ENCODE measurements at places on chromosomes 12 and 14.

GRCh38 chr14:68843471-68844209 lies 50.8 kb upstream of the ZFP36L1 start:
- no peaks in the 10 kb centered on the region for H3K4me1 ChIP-seq
- no peaks in the 10 kb centered on the region for H3K27me3 ChIP-seq
- no peaks in the 10 kb centered on the region for H3K36me3 ChIP-seq
- DNase-seq = peak; percentile 74
- no peak overlapping the region for H3K27ac ChIP-seq

DNA sequence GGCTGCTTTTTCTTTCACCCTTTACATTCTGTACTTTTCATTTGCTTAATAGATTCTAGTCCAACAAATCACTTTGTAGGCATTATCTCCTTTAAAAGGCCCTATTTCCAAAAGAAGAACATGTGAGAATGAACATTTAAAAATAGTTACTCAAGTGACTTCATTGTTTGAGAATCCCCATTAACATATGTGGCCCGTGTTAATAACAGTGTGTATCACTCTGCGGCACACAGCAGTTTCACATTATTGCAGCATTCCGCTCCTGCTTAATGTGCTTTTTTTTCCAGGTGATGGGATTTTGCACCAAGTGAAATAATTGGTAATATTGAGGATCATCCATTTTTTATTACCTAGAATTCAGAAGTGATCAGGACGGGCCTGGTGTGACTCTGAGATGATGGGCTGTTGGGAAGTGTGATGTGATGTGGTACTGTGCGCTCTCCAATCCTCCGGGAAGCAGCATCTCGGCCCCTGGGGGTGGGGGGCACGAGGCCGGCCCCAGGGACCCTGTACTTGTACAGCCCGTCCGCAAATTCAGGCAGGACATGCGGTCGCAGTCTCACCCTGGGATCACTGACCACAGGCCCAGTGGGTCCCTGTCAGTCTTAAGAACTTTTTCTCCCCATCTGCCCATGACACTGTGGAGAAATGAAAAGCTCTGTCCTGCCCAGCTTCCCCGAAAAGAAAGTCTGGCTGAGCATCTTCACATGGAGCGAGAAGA lies 32.9 kb downstream of the SLC15A4 start:
- H3K4me3 ChIP-seq = no peak overlapping the region
- no peaks in the 10 kb centered on the region for H3K4me1 ChIP-seq
- no peaks in the 10 kb centered on the region for H3K27me3 ChIP-seq

DNA sequence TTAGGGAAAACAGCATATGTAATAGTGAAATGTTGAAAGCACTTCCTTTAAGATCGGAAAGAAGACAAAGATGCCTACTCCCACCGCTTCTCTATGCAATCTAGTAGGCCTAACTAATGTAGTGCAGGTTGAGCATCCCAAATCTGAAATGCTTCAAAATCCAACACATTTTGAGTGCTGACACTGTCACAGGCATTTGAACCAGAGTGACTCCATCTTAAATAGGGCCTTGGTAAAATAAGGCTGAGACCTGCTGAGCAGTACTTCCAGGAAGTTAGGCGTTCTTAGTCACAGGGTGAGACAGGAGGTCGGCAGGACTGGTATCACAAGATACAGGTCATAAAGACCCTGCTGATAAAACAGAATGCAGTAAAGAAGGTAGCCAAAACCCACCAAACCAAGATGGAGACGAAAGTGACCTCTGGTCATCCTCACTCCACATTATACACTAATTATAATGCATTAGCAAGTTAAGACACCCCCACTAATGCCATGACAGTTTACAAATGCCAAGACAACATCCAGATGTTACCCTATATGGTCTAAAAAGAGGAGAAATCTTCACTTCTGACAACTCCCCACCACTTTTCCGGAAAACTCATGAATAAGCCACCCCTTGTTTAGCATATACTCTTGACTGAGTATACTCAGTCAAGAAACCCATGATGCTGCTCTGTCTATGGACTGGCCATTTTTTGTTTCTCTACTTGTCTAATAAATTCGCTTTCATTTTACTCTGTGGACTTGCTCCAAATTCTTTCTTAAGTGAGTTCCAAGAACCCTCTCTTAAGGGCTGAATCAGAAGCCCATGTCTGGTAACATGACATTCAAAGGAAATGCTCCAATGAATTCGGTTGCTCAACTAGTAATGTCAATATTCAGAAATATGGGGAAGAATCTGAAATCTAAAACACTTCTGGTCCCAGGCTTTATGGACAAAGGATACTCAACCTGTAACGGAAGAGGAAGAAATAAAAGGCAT lies 47.1 kb upstream of the MTERF2 start:
- no peak for DNase-seq
- peak overlapping the region; percentile 77 for H3K27ac ChIP-seq
- no peaks in the 10 kb centered on the region for H3K36me3 ChIP-seq
- peaks cover 56% of the 10 kb centered on the region for H3K4me1 ChIP-seq
- H3K27me3 ChIP-seq = no peaks in the 10 kb centered on the region

DNA sequence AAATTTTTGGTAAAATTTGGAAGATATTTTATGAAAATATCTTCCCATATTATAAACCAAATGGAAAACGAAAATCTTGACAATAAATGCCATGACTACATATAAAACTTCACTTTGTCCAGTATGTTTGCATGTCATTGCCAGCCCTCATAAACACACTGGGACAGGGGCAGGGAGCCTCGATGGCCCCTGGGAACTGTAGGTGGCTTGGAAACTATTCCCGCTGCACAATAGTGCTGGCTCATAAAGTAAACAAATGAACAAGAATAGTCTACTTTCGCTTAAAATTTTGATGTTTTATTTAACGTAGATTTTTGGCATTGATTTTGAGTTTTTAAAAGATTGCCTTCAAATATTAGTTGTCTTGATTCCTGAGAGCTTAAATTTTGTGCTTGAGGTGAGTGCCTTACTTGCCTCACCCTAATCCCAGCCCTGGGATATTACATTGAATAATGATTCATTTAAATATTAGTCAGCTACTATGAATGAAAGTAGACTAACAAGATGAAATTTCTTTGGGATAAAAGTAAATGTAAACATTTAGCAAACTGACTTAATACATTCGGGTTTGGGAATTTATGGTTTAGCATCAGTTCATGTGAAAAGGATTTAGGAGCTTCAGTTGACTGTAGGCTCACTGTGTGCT lies 74.0 kb upstream of the PKP2 start:
- H3K27ac ChIP-seq = no peak overlapping the region
- DNase-seq = no peak
- no peaks in the 10 kb centered on the region for H3K27me3 ChIP-seq
- no peak overlapping the region for H3K4me3 ChIP-seq
- H3K36me3 ChIP-seq = no peaks in the 10 kb centered on the region

DNA sequence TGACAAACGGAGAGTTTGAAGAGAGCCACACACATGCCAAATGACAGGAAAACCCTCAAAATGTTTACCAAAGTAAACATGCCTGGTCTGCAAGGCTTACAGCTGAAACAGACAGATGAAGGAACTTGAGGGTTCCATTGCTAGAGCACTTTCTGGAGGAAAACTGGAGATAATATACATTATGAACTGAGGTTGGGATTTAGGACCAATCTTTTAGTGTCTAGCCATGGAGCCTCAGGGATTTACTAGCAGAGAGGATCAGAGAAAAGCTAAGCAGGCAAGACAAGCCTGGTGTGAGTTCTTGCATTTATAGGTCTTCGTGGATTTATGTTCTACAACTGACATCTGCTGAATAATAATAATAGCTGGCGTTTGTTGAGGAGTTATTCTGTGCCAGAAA lies 205.3 kb downstream of the AEBP2 start:
- no peak overlapping the region for H3K27ac ChIP-seq
- no peaks in the 10 kb centered on the region for H3K4me1 ChIP-seq
- no peak overlapping the region for H3K4me3 ChIP-seq

- H3K4me1 ChIP-seq = peaks cover 19% of the 10 kb centered on the region
- H3K27ac ChIP-seq = no peak overlapping the region
- no peak overlapping the region for H3K4me3 ChIP-seq
- H3K36me3 ChIP-seq = no peaks in the 10 kb centered on the region
- H3K27me3 ChIP-seq = no peaks in the 10 kb centered on the region
- no peak for DNase-seq
Observed at GRCh38 chr14:68961781-68962584, 17.1 kb downstream of the ACTN1 start.

DNA sequence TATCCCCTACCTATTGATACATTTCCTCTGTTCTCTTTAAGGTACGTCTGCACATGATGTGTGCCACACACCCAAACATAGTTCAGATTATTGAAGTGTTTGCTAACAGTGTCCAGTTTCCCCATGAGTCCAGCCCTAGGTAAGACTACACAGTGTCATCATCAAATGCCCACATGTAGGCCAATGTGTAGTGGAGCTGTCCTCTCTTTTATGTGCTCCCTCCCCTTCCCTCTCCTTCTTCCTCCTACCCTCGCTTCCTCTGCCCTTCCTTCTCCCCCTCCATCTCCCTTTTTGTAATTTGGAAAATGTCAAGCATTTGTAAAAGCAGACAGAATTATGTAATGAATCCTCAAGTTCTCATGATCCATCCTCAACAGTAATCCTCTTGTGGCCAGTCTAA lies 25.5 kb downstream of the MAPKAPK5 start:
- H3K4me3 ChIP-seq = no peak overlapping the region
- H3K4me1 ChIP-seq = no peaks in the 10 kb centered on the region
- no peaks in the 10 kb centered on the region for H3K27me3 ChIP-seq
- no peak overlapping the region for H3K27ac ChIP-seq
- DNase-seq = no peak
- H3K36me3 ChIP-seq = peaks cover 44% of the 10 kb centered on the region

DNA sequence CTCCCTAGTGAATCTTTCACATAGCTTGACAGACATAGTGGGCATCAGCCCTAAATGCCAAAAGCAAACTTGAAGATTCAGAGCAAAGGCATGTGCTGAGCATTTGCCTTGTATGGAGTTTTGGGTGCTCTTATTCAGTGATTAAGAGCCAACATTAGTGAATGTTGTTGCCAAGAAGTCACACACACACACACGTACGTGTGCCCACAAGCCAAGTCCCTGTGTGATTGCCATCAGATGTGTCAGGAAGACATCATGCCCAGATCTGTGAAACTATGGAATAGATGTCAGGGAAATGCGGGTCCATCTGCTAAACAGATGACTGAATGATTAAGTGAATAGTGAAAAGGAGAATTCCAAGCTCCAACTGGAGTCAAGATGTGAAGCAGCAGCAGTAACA lies 149.0 kb downstream of the AKAP6 start:
- no peaks in the 10 kb centered on the region for H3K27me3 ChIP-seq
- H3K36me3 ChIP-seq = no peaks in the 10 kb centered on the region
- no peak overlapping the region for H3K27ac ChIP-seq

- H3K4me3 ChIP-seq = no peak overlapping the region
- H3K27me3 ChIP-seq = no peaks in the 10 kb centered on the region
- no peaks in the 10 kb centered on the region for H3K4me1 ChIP-seq
Observed at GRCh38 chr12:39846304-39846703, 226.7 kb upstream of the ABCD2 start.

- no peak overlapping the region for H3K4me3 ChIP-seq
- DNase-seq = no peak
- no peaks in the 10 kb centered on the region for H3K4me1 ChIP-seq
- H3K36me3 ChIP-seq = no peaks in the 10 kb centered on the region
- no peak overlapping the region for H3K27ac ChIP-seq
- H3K27me3 ChIP-seq = no peaks in the 10 kb centered on the region
Observed at GRCh38 chr12:522692-523378, 63.1 kb downstream of the B4GALNT3 start.

GRCh38 chr12:130988261-130988660 lies 34.6 kb downstream of the ADGRD1 start:
- no peaks in the 10 kb centered on the region for H3K27me3 ChIP-seq
- no peak overlapping the region for H3K4me3 ChIP-seq
- H3K4me1 ChIP-seq = peaks cover 26% of the 10 kb centered on the region
- no peaks in the 10 kb centered on the region for H3K36me3 ChIP-seq

DNA sequence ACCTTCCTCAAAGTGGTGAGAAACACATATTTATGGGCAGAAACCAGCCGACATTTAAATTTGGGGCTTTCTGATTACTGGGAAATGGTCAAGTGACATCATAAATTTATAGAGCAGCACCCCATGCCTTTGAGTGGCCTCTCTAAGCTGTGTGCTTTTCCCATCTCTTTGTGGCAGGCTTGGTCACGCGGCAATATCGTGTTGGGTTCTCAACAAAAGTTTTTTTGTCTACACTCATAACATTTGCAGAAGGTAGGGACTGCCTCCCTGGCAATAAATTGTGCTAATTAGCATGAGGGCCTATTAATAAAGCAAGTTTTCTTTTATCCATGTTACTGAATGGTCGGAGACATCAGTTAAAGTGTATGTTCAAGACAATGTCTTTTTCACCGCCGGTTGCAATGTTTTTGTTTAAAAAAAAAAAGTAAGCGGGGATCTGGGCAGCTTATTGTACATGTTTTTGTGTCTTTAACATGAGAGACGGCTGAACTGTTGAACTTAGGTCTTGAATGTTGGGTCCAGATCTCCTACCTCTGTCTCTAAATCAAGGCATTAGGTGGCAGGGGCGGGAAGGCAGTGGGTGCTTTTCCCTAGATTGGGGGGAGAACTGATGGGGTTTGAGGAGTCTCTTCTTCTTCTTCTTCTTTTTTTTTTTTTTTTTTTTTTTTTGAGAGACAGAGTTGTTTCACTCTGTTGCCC lies 193.3 kb downstream of the PHETA1 start:
- no peaks in the 10 kb centered on the region for H3K27me3 ChIP-seq
- H3K4me1 ChIP-seq = no peaks in the 10 kb centered on the region
- no peak overlapping the region for H3K4me3 ChIP-seq
- no peaks in the 10 kb centered on the region for H3K36me3 ChIP-seq
- no peak for DNase-seq
- H3K27ac ChIP-seq = no peak overlapping the region

- H3K4me3 ChIP-seq = no peak overlapping the region
- no peak overlapping the region for H3K27ac ChIP-seq
- DNase-seq = no peak
- H3K36me3 ChIP-seq = no peaks in the 10 kb centered on the region
- no peaks in the 10 kb centered on the region for H3K4me1 ChIP-seq
- H3K27me3 ChIP-seq = no peaks in the 10 kb centered on the region
Observed at GRCh38 chr12:111984820-111985219, 28.1 kb downstream of the TMEM116 start.

- H3K4me3 ChIP-seq = no peak overlapping the region
- no peaks in the 10 kb centered on the region for H3K27me3 ChIP-seq
- H3K36me3 ChIP-seq = no peaks in the 10 kb centered on the region
- no peak overlapping the region for H3K27ac ChIP-seq
Observed at GRCh38 chr12:19261773-19262172, 132.2 kb downstream of the PLEKHA5 start.

DNA sequence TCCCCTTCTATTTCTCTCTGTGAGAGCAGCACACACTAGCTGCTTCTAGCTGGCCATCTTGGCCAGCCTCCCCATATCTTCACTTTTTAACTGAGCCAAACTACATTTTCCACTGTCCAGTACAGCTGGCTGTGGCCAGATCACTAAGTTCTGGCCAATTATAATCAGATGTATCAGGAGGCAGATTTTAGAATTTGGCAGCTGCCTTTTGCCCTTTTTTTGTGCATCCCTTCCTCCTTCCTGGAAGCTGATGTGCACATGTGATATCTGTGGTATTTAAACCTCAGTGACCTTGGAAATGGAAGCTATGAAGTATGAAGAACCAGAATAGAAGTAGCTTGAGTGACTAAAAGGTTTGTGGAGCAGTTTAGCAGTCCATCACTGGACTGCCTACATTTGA lies 49.8 kb upstream of the ANO6 start:
- no peaks in the 10 kb centered on the region for H3K36me3 ChIP-seq
- no peaks in the 10 kb centered on the region for H3K27me3 ChIP-seq
- H3K27ac ChIP-seq = no peak overlapping the region
- H3K4me1 ChIP-seq = no peaks in the 10 kb centered on the region

Data from thyroid gland (tissue), 4 donors.